ENCODE measurements at places on chromosomes 6 and 20. TPM values are rescaled to one million over a fixed set of nuclear protein-coding genes. Genes with fewer than 3 reads are reported as not detected.

CENPQ gene
- 5.8 TPM for total RNA-seq

FOXQ1 gene
- total RNA-seq, result 2.8 TPM

DNA sequence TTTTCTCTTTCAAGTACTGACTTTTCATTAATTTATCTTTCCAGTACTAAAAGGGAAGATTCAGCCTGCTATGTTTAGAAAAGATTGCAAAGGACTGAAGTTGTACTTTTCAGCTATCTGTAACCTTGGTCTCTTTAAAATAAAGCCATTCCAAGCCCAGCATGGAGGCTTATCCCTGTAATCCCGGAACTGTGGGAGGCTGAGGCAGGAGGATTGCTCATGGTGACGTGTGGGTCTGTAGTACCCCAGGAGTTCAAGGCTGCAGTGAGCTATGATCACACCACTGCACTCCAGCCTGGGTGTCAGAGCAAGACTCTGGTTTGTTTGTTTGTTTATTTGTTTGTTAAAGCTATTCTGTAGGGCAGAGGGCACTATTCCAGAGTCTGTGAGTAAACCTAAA is 50.6 kb upstream of the TMEM170B start:
- peaks cover 2% of the 10 kb centered on the region for H3K4me1 ChIP-seq
- H3K36me3 ChIP-seq, result no peaks in the 10 kb centered on the region
- no peaks in the 10 kb centered on the region for H3K27me3 ChIP-seq
- no peak for DNase-seq

- H3K4me1 ChIP-seq, result no peaks in the 10 kb centered on the region
- no peak overlapping the region for H3K4me3 ChIP-seq
- no peak overlapping the region for H3K27ac ChIP-seq
- no peaks in the 10 kb centered on the region for H3K27me3 ChIP-seq
- no peak for DNase-seq
Measured at GRCh38 chr6:72401865-72402264, 220.0 kb upstream of the KCNQ5 start.

PPP1R14C gene
- total RNA-seq, result 0.40 TPM

- no peaks in the 10 kb centered on the region for H3K4me1 ChIP-seq
- no peak overlapping the region for H3K4me3 ChIP-seq
- no peak for DNase-seq
Measured at GRCh38 chr6:110422444-110422822, 7.1 kb upstream of the DDO start.

DNA sequence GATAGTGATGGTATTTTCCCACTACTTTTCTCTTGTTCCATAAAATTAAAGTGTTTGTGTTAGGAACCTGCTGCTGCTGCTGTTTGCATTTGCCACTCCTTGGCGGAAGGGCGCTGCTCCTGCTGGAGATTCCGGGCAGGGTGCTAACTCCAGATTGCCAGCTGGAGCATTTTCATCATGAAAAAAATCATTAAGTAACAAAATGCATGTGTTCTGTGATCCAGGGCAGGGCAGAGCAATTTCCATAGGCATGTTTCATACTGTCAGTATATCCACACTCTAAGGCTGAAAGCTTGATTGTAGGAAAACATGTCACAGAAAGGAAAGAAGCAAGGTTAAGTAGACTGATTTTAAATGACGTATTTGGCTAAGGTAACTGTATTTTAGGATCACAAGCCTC is 24.0 kb downstream of the PBOV1 start:
- no peaks in the 10 kb centered on the region for H3K27me3 ChIP-seq
- H3K4me3 ChIP-seq, result no peak overlapping the region
- no peaks in the 10 kb centered on the region for H3K36me3 ChIP-seq
- H3K27ac ChIP-seq, result no peak overlapping the region

GRCh38 chr6:134723081-134723871 is 226.6 kb downstream of the ALDH8A1 start:
- no peak overlapping the region for H3K27ac ChIP-seq
- H3K36me3 ChIP-seq, result no peaks in the 10 kb centered on the region
- no peak overlapping the region for H3K4me3 ChIP-seq
- H3K27me3 ChIP-seq, result no peaks in the 10 kb centered on the region

DNA sequence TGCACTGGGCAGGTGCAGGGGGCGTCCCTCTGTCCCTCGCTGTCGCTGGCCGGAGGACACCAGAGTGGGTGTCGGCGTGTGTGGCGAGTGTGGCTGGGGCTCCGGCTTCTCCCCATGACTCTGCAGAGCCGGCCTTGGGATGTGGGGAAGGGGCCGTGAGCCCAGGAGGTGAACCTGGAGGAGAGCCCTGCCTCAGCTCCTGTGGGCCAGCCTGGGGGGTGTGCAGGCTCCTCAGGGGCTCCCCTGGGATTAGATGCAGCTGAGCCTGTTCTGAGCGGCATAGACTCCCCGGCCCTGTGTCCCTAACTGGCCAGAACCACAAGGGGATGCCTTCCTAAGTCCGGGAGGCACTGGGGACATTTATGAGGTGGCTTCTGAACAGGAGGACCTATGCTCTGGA is 73.2 kb upstream of the GATA5 start:
- H3K4me3 ChIP-seq, result no peak overlapping the region
- no peak for DNase-seq
- no peaks in the 10 kb centered on the region for H3K27me3 ChIP-seq
- H3K36me3 ChIP-seq, result no peaks in the 10 kb centered on the region

DNA sequence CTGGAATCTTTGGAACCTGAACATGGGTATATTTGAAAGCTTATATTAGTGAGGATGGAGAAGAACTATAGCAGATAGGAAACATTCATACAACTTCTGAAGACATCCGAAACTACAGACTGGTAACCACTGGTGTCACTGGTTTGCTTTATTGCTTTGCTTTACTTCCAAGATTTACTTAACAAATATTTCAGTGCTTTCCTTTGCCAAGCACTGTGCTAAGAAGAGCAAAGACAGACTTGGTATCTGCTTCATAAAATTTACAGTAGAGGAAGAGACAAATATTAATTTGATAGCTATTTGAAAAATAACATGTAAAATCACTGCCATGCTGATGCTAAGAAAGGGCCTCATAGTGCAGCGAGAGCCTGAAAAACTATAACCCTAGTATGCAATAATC is 1.8 kb downstream of the TPD52L1 start:
- no peaks in the 10 kb centered on the region for H3K27me3 ChIP-seq
- H3K4me1 ChIP-seq, result peaks cover 3% of the 10 kb centered on the region
- no peak for DNase-seq
- H3K4me3 ChIP-seq, result no peak overlapping the region

NR2E1 gene
- not detected for total RNA-seq

All from ovary (tissue), 10 donors.